CD4-positive, alpha-beta T cell treated with Interleukin-12 subunit alpha and Interleukin-12 subunit beta, for 1 hour (primary cell): ENCODE measurements at places on chromosomes 1 and 21.

DNA sequence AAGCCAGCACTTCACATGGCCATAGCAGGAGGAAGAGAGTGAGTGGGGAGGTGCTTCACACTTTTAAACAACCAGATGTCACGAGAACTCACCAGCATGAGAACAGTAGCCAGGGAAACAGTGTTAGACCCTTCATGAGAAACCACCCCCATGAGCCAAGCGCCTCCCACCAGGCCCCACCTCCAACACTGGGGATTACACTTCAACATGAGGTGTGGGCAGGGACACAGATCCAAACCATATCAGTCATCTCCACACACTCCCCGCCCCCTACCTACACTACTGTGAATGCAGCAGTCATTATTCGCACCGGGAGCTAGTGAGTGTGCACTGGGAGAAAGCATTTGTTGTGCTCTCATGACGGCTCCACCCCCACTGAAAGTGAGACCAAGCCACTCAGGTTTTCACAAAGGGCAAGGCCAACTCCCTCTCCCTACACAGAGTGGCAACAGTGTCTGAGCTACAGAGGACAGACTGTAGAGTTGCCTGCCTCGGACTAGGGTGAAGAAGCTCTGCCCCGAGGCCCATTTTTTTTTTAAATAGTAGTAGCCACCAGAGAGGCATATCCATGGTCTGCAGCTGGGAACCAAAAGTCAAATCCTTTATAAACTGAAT is 125.6 kb downstream of the BARHL2 start:
- DNase-seq, result no peak

- DNase-seq, result no peak
Measured at GRCh38 chr1:110211496-110212168, 1.5 kb downstream of the KCNC4 start.

- DNase-seq, result no peak
Measured at GRCh38 chr1:181655756-181656155, 172.4 kb downstream of the CACNA1E start.

DNA sequence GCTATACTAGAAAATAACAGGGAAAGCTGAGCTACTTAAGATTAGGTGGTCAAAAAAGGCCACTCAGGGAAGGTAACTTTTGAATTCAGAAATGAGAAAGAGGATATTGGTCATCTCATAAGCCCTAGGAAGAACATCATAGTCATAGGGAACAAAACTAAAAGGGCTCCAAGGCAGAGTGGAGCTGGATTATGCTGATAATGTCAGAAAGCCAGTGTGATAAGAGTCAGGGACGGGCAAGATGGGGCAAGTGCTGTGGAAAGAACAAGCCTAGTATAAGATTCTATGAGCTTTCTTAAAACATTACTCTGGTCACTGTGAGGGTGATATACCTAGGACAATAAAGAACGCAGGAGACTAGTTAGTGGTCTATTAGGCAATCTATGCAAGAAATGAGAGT is 106.6 kb downstream of the DUSP10 start:
- no peak for DNase-seq

GRCh38 chr1:204928671-204929486 is 58.2 kb downstream of the NFASC start:
- no peak for DNase-seq

DNA sequence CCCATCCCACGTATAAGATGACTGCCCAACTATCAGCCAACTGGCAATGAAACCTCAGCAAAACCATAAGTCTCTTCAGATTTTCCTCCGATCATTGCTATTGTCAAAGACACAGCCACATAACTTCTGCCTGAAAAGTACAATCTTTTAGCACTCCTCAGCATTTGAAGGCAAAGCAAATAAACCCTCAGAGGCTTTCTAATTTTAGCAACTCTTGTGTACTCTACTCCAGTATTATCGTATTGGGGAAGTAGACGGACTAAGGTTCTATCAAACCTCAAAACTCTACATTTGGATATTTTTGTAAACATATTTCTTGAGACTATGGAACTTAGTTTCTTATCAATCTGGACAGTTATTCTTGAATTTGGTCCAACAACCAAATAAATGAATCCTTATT is 1206.2 kb upstream of the NCAM2 start:
- DNase-seq, result no peak

GRCh38 chr1:97094247-97094972 is 372.8 kb downstream of the PTBP2 start:
- DNase-seq, result no peak

DNA sequence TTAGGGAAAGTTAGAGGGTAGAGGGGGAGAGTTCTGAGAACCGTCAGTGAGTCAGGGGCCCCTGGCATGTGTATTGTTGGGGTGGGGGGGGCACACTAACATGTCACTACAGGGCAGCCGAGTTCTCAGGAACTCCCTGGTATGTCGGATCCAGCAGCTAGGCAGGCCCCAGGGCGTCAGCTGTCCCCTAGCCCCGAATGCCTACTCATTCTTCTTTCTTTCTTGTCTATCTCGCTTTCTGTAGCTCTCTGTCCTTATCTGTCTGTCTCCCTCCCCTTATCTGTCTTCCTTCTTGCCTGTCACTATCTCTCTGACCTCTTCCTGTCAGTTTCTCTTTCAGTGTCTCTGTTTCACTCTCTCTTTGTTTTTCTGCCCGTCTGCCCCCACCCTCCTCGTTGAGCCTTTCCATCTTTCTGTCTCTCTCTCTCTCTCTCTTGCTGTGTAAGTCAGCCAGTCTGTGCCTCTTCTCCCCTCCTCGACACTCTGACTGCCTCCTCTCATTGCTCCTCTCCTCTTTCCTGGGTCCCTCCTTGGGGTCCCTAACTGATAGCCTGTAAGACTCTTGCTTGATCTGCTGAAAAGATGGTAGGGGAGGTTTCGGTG is 2.4 kb downstream of the NTRK1 start:
- DNase-seq, result no peak
